ENCODE measurements at places on chromosomes 12 and 14.

GRCh38 chr12:88953029-88953586, 372.8 kb upstream of the KITLG start:
- no peak for DNase-seq

- DNase-seq = no peak
Observed at GRCh38 chr12:5921027-5921909, 23.8 kb downstream of the ANO2 start.

GRCh38 chr14:90665321-90666000, 150.8 kb downstream of the TTC7B start:
- DNase-seq = no peak

DNA sequence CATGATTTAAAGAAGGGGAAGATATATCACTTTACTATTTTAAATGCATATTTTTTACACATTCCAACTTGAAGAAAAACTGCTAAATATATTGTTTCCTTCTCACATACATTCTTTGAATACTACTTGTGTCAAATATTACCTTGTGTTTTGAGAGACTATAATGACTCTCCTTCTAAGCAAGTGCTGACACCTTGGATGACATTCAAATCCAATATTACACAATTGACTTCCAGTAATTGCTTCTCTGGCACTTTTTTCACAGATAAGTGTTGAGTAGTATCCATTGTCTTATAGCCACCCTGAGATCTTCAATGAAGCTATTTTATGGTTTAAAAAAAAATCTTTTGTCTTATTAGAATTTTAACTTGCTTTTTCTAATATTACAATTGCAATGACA, 61.2 kb upstream of the ST8SIA1 start:
- DNase-seq = no peak

DNA sequence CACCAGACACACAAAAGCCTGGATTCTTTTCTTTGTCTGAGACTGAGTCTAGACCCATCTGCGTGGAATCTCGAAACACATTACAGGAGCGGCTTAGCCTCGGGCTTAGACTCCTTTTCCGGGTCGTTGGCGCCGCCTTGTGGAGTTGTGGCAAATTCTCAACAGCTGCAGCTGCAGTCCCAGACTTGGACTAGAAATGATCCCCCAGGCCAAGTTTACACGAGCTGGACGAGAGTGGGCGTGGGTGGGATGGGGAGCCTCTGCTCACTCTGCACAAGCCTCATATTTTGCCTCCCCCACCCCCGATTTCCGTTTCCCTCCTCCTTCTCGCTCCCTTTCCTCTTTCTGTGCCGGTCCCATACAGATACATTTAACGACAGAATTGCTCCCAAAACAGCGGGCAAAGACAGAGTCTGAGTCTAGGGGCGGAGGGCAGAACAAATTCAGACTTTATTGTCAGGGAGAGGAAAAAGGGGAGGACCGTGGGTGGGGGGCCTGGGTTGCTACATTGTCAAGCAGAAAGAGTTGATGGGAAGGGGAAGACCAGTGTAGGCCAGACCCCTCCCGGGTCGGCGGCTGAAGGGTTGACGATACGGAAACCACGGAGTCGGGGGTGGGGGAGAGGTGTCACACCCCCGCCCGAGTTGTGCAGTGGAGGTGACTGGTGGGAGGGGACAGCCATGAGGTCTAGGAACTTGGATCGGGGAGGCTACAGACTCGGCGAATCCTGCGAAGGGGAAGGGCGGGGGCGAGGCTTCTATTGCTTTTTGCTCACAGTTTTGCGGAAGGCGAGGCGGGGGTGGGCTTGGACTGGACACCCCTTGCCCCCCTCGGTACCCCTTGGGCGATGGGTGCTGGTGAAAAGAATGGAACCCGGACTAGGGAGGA, 4.7 kb upstream of the GPR84 start:
- peak; percentile 94 for DNase-seq

- DNase-seq = no peak
Observed at GRCh38 chr12:14954269-14954668, 7.1 kb downstream of the ARHGDIB start.

DNA sequence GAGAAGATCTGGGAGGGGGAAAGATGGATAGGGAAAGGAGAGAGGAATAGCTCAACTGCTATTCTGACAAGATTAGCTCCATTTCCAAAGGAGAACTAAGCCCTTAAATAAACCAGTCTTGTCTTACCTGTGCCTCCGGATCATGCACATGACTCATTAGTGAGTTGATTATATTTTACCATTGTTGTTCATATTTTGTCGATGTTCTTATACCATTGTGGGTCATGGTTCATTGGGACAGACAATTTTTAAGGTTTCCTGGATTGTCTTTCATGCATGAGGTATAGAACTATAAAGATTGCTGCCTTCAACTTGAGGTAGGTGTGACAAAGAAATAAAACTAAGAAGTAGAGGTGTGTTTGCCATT, 243.0 kb upstream of the ATP2B1 start:
- DNase-seq = no peak

DNA sequence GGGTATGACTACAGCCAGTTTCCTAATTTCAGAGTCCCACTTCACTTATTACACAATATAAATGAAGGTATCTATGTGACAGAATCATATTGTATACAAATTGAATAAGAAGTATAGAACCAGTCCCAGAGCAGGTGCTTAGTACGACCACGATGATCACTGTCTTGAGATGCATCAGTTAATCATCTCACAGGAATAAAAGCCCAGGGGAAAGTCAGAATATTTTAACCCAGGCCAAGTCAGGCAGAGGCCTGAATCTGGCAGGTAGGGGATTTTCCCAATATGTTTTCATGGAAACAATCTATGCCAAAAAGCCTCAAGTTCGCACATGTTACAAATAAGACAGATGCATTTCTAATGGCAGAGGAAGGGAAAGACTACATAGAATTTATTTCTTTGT, 758.4 kb downstream of the BCL11B start:
- DNase-seq = no peak

DNA sequence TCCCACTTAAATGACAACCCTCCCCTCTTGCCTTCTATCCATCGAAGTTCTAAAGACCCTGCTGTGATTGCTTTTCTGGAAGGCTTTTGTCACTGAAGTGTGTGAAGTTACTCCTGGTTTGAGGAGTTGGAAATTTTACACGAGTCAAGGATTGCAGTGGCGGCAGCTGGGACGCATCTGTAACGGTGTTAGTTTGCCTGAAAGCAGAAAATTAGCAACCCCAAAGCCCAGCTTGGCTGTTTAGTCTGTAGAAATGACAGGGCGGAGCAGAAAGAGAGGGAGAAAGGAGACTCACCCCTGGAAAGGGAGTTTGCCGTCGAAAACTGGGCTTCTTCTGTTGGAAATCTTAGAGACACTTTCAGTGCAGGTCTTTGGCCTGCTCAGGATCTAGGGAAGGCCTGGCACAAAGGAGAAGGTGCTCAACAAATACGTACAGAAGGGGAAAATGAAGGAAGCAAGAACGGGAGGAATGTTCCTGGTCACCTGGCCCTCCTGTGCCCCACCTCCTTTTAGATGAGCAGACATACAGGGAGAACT, 931 bp upstream of the MYF5 start:
- no peak for DNase-seq

- no peak for DNase-seq
Observed at GRCh38 chr12:84660139-84660538, 252.5 kb downstream of the SLC6A15 start.

- no peak for DNase-seq
Observed at GRCh38 chr14:93110856-93111419, 4.8 kb downstream of the ITPK1 start.

DNA sequence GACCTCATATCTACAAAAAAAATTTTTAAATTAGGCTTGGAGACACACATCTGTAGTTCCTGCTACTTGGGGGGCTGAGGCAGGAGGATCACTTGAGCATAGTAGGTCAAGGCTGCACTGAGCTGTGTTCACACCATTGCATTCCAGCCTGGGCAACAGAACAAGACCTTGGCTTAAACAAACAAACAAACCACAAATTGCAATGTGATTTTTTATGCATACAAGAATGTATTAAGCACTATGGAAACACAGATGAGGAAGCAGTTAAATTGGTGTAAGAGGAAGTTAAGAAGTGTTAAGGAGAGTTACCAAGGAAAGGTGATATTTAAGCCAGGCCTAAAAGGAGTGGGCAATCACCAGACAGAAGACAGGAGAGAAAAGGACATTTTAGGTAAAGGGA, 83.6 kb upstream of the HECTD1 start:
- DNase-seq = no peak

DNA sequence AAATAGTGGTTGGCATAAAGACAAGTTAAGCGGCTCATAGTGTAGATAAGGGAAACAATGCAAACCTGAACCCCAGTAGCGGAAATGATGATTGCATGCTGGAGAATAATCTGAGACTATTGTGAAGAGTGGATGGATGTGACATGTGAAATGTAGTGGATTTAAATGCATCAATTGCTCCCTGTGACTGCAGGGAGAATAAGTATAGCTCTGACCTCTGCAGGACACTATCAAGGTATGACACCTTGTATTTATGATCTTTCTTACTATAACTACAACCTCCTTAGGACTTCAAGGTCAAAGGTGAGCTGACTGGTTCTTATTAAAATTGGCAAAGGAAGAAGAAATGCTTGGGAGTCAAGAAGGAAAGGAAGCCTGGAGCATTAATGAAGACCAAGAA, 285.6 kb downstream of the GRIN2B start:
- no peak for DNase-seq

- DNase-seq = no peak
Observed at GRCh38 chr14:33611405-33612196, 339.3 kb downstream of the EGLN3 start.

DNA sequence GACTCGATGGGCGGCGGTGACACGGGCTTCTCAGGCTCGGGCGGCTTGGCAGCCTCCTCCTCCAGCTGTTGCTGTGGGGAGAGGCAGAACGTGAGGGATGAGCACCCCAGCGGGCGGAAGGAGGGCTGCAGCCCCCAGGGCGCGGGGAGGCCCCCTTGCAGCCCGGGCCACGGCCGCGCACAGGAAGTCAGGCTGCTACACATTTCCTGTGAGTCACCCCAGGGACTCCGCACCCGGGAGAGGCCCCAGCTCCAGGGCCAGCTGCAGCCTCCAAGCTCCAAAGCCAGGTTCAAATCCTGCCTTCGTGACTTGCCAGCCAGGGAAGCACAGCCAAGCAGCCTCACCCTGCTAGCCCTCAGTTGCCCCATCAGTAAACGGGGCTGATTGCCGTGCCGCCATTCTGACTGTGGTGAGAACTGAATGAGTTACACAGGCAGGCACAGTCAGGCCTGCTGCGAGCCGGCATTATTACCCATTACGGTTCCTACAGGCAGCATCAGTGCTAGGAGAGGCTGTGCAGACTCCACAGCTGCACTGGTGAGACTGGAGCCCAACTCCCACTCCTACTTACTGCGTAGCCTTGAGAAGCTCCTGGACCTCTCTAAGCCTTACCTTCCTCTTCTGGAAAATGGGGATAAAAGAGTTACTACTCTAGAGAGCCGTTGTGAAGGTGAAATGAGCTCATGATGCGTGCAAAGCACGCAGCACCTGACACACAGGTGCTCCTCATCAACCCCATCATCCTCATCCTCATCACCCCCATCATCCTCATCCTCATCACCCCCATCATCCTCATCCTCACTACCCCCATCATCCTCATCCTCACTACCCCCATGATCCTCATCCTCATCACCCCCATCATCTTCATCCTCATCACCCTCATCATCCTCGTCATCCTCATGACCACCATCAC, 100.9 kb downstream of the NCOR2 start:
- DNase-seq = peak; percentile 87

DNA sequence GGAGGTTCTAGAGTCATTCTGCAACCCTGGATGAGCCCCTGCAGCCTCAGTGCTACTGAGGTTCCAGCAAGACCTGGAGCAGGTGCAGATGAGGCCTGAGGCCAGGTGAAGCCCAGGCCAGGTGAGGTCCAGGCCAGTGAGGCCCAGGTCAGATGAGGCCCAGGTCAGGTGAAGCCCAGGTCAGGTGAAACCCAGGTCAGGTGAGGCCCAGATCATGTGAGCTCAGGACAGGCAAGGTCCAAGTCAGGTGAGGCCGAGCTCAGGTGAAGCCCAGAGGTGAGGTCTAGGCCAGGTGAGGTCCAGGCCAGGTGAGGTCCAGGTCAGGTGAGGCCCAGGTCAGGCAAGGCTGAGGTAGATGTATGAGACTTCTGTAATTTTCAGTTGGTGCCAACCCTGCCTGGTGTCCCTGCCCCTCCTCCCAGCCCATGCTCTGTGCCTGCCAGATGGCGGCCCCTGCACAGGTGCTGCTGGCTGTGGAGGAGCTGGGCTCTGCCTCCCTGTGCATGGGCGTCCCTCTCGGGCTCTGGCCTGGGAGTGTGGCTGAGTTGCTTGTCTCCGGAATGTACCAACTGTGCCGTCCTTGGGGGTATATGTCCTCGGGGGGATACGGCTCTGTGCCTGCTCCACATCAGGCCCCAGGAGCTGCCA, 388.5 kb downstream of the TMEM121 start:
- no peak for DNase-seq

DNA sequence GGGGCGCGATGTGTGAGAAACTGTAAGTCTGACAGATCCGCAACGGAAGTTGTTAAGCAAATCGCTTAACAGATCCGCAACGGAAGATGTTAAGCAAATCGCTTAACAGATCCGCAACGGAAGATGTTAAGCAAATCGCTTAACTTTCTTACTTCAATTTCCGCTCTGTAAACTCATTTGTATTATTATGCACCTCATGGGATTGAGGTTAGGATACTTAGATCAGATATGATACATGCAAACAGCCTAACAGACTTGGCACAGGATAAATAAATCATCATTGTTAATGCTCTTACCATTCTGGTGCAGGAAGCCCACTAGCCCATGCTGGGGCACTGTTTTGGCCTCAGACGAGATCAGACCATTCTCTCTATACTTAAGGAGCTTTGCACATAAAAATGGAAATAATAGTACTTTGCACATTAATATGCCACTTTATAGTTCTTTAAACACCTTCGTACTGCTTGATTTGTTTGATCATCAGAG, 399 bp downstream of the NCAPD2 start:
- no peak for DNase-seq

DNA sequence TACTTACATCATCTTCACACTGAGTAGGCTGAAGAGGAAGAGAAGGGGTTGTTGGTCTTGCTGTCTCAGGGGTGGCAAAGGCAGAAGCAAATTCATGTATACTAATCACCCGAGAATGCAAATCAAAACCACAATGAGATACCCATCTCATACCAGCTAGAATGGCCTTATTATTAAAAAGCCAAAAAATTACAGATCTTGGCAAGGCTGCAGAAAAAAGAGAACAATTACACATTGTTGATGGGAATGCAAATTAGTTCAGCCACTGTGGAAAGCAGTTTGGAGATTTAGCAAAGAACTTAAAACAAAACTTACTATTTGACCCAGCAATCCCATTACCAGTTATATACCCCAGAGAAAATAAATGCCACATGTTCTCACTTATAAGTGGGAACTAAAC, 154.9 kb downstream of the SEC23A start:
- DNase-seq = no peak

All from activated CD4-positive, alpha-beta T cell treated with anti-CD3 and anti-CD28 coated beads, Interleukin-2, amount 50 U/mL, for 1 hour (primary cell).